T-helper 9 cell (primary cell): ENCODE measurements at places on chromosomes 11 and 22.
A peak's percentile ranks its signal among the peaks of the same experiment; 100 is the strongest.

GRCh38 chr22:19216579-19216978 is 38.0 kb upstream of the SLC25A1 start:
- no peak for DNase-seq

DNA sequence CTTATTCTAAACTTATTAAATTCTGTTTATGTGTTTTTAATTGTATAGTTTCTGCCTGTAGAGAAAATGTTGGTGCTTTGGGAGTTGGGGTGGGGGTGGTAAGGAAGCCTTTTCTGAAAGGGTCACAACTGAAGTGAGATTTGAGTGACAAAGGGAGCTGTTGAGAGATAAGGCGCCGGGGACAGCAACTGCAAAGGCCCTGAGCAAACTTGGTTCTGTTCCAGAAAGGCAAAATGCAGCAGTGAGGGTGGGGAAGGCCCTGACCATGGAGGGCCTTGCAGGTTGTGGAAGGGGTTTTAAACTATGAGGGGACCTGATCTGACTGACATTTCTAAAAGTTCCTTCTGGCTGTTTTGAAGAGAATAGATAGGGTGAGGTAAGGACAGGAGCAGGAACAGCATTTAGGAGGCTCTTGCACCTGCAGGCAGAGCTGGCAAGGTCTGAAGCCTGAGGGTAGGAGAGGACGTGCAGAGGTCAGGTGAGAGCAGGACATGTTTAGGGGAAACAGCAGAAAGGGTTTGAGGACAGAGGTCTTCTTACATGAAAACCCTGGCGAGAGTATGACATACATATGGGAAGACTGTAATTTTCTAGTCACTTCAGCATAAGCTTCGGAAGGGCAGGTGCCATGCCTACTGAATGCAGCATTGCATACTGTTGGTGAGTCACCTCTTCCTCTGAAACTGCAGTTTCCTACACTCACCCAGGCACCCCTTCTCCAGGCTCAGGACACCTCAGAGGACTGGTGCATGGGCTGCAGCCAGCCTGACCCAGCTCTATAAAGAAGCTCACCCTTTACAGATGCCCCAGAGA is 190.7 kb downstream of the SNX19 start:
- no peak for DNase-seq

- DNase-seq: no peak
Measured at GRCh38 chr22:40332319-40332781, 13.9 kb upstream of the ADSL start.

GRCh38 chr11:45092901-45093760 is 53.3 kb upstream of the PRDM11 start:
- DNase-seq: no peak

DNA sequence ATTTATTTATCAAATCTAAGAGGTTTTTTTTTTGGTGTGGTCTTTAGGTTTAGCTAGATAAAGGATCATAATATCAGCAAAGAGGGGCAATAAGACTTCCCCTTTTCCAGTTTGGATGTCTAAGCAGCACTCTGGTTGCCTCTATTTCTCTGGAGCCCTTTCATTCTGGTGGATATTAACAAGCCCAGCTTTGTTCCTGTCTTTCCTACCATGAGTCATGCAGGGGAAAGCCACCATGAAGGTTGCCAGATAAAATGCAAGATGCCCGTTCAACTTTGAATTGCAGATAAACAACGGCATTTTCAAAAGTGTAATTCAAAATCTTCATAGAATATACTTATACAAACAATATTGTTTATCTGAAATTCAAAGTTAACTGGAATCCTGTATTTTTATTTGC is 143.6 kb downstream of the ADAMTS15 start:
- DNase-seq: no peak

- DNase-seq: no peak
Measured at GRCh38 chr11:45149483-45150056, 3.1 kb downstream of the PRDM11 start.

DNA sequence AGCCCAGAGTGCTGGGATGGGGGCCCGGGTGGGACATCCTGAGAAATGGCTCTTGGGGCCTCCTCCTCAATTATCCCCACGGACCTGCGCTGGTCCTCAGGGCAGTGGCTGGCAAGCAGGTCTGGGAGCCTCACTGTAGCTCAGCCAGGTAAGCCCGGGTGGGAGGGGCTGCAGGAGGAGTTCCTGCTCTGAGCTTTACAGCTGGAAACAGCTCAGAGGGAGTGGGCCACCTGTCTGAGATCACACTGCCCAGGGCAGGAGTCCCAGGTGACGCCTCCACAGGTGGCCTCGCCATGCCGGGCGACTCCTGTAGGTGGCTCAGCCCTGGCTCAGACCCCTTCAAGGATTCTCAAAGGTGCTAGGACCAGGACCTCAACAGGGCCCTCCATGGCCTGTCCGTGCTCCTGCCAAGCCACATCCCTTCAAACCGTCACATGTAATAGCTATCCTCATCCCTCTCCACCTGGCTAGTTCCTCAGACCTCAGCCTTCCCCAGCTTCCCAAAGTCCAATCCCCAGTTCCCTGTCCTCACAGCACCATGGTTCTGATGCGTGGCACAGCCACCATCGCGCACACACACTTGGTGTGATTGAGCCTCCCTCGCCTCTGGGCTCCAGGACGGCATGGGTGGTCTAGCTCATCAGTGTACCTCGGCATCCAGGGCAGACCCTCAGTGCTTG is 3.6 kb upstream of the TSSK2 start:
- DNase-seq: no peak

GRCh38 chr22:21032037-21032867 is at the start of gene SLC7A4:
TSS of gene SLC7A4 (minus strand) at chr22:21032561. CDS start at chr22:21031812, 749 bp downstream.
- no peak for DNase-seq

DNA sequence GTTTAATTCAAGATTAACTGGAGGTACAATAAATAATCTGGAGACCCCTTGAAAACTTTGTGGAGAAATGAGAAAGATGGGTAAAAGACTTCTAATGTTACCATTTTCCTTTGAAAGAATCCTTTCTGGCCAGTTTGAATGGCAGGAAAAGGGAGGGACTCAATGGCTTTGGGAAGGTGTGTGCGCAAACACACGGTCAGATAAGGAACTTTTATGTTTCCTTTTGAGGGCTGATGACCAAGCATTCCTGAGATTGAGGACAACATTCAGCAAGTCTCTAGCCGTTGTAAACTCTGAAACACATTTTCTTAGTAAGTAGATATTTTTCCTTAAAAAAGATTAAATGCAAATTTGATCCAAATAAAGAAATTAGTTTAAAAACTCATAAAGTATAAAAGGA is 909.7 kb upstream of the TENM4 start:
- no peak for DNase-seq

- no peak for DNase-seq
Measured at GRCh38 chr11:92929653-92930052, 39.8 kb upstream of the MTNR1B start.

DNA sequence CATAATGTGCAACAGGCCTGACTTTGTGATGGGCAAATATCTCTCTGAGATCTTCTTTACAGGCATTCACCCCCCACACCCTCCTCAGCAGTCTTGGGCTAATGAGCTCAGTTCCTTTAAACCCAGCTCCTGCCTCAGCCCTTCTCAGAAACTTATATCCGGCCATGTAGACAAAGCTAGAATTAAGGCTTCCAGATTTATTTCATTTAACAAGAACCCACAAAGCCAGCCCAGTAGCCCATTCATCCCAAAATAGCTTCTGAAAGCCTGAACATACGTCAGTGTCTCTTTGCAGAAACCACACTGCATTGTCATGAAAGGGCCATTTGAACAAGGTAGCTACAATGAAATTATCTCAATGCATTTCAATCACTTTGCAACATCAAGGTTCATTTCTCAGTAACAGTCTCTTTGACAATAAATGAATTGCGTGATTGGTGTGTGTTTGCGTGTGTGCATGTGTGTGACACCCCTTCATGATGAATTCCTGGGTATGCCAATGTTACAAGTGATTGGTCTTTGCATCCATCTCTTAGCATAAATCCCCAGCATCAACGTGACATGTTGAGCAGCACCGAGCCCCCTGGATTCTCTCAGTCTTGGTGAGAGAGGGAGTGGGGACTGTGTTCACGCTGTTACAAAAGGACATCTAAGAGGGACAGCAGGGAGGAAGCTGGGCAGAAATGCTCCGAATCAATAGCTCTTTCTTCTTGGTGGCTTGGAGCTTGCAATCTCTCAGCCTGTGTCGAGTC is 299.6 kb downstream of the KIRREL3 start:
- DNase-seq: no peak

DNA sequence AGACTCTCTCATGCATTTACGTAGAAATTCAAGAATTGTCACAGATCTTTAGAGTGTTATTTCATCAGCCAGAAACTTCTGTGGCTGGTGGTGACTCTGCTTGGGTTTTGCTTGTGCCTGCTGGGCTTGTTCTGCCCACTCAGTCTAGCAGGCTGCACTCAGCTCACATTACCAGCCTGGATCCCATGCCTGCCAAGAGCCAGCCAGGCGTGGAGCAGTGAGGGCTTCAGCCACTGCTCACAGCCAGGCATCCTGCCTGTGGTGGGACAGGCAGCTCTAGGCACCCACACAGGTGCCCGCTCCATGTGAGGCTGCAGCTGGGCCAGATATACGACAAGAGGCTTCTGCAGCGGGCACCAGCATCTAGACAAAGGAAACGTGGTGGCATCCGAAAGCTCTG is 1213.3 kb upstream of the RAG2 start:
- no peak for DNase-seq

DNA sequence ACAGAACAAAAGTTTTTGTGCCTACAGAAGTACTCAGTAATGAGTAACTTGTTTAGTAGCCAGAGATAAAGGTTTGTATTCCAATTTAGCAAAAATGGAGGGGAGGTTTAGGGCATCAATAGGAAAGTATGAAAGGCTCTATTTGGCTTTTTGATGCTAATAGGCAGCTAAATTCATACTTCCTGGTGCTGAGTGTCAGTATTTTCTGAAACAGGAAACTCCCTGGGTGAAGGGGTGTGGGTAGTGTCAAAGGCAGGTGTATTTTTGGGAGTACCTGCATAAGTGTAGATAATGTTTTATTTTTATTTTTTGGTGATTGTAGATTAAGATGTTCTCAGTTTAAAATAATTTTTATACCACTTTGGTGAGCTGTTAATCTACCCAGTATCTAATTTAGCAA is 29.3 kb upstream of the MMP7 start:
- no peak for DNase-seq

DNA sequence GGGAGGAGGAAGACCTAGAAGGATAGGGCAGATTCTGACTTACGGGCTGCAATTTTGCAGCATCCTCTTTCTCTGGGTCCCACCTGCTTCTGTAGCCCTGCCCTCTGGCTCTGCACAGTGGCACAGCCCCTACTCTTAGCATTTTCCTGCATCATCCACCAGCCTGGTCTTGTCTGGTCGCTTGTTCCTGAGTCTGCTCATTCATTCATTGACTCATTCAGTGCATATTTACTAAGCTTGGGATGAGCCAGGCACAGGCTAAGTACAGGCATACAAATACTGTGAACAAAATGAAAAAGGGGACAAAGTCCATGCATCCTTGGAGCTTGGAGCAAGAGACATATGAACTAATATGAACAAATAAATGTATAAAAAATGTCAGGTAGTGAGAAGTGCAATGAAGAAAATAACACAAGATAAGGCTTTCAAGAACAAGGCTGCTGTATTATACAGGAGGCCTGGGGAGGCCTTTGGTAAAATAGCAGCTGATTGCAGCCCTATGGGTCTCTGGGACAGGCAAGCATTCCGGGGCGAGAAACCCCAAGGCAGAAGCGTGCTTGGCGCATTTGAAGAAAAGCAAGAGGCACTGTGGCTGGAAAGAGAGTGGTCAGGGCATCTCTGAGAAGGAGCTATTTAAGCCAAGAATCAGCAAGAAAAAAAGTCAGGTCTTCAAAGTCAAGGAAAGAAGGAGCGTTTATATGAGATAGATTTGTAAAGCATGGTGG is 108.0 kb upstream of the ALX4 start:
- DNase-seq: no peak

GRCh38 chr11:31810779-31811647 is at the start of gene PAX6:
TSS of gene PAX6 (minus strand) at chr11:31811322. CDS start at chr11:31806411, 4,911 bp downstream.
- no peak for DNase-seq

DNA sequence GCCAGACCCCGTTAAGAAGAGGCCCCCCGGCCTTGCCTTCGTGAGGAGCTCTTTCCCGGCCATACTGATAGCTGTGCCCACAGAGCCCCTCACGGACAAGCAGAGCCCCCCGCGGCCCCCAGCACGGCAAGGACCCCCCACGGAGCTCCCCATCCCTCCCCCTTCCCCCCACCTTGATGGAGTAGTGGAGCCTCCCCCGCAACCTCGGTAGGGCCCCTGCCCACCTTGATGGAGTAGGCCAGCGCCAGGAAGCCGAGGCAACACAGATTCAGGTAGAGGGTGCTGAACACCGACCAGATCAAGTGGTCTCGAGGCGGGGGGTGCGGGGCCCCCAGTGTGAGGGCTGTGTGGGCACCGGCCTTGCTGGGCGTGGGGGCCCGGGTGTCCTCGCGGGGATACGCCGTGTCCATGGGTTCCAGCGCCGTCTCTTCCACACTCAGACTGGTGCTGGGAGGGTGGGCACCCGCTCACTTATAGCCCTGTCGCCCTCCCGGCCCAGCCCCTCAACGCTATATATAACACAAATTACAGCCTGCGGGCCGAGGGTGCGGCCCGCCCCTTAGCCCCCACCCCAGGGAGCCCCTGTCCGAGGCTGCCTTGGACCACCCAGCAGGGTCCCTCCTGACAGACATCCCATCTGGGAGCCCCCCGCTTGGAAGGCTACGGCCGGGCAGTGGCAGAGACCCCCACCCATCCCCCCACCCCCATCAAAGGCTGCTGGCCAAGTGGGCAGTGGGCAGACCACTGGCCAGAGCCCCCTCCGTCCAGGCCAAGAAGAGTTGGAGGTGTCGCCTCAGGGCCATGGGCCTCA is at the start of gene IFITM5:
TSS of gene IFITM5 (minus strand) at position 446 of the 811 bp plus-strand sequence. CDS start at position 410, 36 bp downstream.
- DNase-seq: no peak

- no peak for DNase-seq
Measured at GRCh38 chr11:69321877-69322361, 28.0 kb downstream of the MYEOV start.

DNA sequence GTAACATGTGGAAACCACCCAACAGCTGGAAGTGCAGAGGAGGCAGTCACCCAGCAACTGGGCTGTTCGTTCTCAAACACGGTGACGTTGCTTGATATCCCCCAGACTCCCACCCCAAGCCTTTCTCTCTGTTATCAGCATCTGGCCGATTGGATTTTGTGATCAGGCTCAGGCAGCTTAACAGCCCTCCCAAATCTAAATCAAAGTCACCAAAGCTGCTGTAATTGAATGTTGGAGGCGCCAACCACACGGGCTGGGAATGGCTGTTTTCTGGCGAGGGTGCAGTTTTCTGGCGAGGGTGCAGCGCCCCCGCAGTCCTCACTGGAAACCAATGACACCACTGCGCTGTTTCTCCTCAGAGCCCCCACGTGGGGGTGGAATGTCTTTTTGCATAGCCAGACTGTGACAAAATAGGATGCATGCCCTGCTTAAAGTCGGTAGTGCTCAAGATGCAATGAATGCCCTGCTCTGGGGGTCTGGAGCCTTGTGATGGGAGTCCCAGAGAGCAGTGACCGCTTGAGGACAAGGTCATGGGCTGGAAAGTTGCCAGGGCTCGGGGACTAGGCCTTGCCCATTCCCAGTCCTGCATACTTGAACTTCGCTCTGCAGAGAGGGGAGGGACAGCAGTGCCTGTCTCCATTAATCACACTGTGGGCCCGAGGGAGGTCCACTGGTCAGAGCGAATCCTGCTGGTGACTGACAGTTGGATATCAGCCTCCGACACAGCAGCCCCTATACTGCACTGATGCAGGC is 105.3 kb downstream of the MORC2 start:
- DNase-seq: no peak

GRCh38 chr22:46663436-46664100 is 43.4 kb downstream of the GRAMD4 start:
- DNase-seq: no peak

GRCh38 chr11:21481255-21481654 is 711.6 kb upstream of the ANO5 start:
- no peak for DNase-seq

- peak; percentile 32 for DNase-seq
Measured at GRCh38 chr22:22593964-22594656, 35.0 kb upstream of the PRAME start.
